Fibroblast of the aortic adventitia (primary cell): ENCODE measurements at places on chromosomes 11 and 22. TPM values are rescaled to one million over a fixed set of nuclear protein-coding genes. Genes with fewer than 3 reads are reported as not detected.

Gene IGSF9B
- 1.7 and 3.2 TPM in 2 replicates for total RNA-seq

DNA sequence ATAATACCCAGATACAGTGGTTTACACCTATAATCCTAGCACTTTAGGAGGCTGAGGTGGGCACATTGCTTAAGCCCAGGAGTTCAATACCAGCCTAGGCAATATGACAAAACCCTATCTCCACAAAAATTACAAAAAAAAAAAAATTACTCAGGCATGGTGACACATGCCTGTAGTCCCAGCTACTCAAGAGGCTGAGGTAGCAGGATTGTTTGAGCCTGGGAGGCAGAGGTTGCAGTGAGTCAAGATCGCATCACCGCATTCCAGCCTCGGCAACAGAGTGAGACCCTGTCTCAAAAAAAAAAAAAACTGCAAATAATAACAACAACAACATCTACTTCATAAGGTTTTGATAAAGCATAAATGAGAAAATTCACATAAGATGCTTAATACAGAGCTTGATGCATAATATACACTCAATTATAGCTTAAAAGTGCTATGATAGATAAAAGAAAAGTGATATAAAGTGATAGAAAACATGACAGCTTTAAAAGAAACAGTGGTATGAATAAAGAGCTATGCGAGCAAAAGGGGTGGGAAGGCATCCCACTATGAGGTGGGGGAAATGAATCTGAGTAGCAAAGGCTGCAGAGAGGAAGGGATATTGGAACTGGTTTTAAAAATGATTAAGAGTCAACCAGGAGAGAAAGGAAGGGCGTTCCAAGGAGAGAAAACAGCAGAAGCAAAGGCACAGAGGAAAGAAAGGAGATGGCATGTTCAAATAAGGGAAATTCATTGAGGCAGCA, 197.6 kb downstream of the KIF18A start:
- DNase-seq, result no peak

DNA sequence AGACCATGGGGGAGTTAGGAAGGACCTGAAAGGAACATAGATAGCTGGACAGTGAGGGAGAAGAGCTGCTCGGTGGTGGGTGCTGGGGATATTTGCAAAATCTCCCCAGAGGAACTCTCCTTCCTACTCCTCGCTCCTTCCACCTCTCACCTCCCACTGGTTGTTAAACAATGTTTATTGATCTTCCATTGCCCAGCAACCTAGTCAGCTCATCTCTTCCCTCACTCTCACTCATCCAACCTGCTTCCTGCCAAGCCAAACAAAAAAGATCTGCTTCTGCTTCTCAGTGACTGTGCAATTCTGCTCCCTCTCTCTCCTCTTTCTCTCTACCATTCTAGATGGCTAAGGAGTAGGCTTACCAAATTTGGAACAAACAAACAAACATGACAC, 115.0 kb downstream of the SLC1A2 start:
- DNase-seq, result peak; percentile 61

- no peak for DNase-seq
Measured at GRCh38 chr22:21106000-21106399, 60.3 kb downstream of the LRRC74B start.

DNA sequence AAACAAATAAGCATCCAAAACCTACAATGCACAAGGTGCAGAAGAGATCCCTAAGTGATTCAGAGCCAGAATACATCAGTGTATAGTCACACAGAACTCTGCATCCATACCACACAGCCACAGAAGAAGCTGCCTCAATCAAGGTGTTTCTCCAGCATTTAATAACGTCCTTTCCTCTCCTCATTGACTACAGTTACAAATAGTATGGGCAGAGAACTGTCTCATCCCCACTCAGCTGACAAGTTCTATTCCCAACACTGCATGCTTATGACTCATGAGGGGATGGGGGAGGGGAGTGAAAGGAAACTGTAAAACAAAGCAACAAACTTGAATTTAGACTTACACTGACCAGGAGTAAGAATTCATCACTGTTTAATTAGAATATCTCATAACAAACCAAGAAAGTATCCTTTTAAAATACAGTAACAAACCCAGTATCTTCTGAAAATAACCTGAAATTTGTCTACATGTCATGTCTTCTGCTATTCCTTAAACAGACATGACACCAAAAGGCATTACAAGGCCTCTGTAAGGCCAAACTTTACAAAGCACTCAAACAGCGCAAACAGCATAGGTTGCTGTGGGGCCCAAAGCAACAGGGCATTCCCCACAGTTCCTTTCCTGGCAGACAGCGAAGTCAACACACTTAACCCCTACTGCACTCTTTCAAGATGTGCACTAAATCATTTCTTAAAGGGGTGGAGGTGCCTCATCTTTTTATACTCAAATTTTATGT, 29.3 kb downstream of the CELF1 start:
- peak; percentile 78 for DNase-seq

- no peak for DNase-seq
Measured at GRCh38 chr11:117361432-117361831, 33.8 kb downstream of the CEP164 start.

- no peak for DNase-seq
Measured at GRCh38 chr11:127002669-127003259, 2.2 kb upstream of the KIRREL3 start.
